Activated T-cell treated with anti-CD3 and anti-CD28 coated beads, Interleukin-2, amount 50 U/mL, for 4 hours (primary cell): ENCODE measurements at places on chromosomes 11 and 22. TPM values are rescaled to one million over a fixed set of nuclear protein-coding genes. Genes with fewer than 3 reads are reported as not detected.

- no peak for DNase-seq
Observed at GRCh38 chr11:23947883-23948282, 549.0 kb upstream of the LUZP2 start.

DNA sequence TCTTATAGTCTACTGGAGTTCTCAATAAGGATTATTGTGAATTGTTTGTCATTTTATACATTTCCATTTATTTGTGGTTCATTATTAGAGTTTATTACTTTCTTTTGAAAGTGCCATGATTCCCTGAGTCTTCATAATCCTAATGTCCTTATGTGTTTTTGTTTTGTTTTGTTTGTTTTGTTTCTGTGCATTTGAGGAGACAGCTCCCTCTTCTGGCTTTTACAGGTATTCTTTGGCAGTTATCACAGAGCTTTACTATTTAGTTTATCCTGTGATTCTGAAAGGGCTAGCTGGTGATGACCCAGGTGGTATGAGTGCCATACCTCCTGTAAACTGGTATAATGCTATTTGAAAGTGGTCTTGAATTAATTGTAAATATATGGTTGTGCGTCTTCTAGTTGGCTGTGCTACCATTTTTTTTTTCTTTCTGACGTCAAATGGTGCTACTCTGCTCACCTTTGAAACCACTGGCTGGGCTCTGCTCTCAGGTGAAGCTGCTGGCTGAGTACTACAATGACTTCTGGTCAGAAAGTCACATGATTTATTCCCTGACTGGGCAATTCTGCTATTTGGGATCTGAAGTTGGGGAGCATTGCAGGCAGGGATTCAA lies 751.2 kb downstream of the JRKL start:
- DNase-seq, result no peak

- no peak for DNase-seq
Observed at GRCh38 chr11:75406338-75406777, 7.0 kb downstream of the RPS3 start.

- no peak for DNase-seq
Observed at GRCh38 chr22:39379756-39380730, 19.5 kb upstream of the TAB1 start.

GRCh38 chr22:35604621-35605368 lies 12.3 kb downstream of the MB start:
- DNase-seq, result no peak

- no peak for DNase-seq
Observed at GRCh38 chr11:119673052-119673758, 55.8 kb downstream of the NECTIN1 start.

DNA sequence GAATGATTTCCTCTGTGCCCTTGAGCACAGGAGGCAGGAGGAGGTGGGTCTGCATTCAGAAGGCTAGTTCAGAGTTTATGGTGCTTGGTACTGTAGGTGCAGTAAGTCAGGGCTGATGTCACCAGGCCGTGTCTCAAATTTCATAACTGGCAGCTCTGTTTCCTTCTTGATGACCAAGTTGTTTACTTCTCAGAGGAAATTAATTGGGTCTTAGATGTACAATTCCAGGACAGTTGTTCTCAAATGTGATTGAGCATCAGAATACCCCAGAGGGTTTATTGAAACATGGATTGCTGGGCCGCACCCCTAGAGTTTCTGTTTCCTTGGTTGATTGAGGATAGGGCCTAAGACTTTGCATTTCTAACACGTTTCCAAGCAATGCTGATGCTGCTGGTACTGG lies 6.2 kb downstream of the AMOTL1 start:
- no peak for DNase-seq

DNA sequence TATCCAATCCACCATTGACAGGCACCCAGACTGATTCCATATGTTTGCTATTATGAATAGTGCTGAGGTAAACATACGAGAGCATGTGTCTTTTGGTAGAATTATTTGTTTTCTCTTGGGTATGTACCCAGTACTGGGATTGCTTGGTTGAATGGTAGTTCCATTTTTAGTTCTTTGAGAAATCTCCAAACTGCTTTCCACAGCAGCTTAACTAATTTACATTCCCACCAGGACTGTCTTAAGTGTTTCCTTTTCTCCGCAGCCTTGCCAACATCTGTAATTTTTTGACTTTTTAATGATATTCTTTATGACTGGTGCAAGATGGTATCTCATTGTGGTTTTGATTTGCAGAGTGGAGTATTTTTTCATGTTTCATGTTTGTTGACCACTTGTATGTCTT lies 8.3 kb downstream of the FDX1 start:
- no peak for DNase-seq

FAM180B gene
- 0.13 TPM for total RNA-seq

GRCh38 chr11:207863-208180 lies 314 bp downstream of the RIC8A start:
- DNase-seq, result no peak

GRCh38 chr11:44824300-44824704 lies 97.5 kb downstream of the TSPAN18 start:
- DNase-seq, result no peak

- no peak for DNase-seq
Observed at GRCh38 chr11:115606498-115607220, 102.4 kb upstream of the CADM1 start.

DNA sequence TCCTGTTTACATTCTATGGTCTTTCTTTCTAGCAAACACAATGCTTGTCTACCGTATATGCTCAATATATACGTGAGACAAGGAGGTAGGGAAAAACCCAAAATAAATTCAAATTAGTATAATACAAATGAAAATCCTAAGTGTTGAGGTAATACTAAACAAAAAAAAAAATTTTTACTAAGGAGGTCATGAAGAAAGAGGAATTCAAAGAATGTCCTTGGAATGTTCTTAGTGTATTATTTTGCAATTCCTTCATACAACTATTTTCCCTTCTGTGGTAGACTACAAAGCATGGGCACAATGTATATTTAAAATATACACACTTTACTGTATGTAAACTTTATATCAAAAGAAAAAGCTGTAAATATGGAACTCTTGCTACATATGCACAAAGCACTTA lies 36.4 kb downstream of the PIK3C2A start:
- no peak for DNase-seq
